ENCODE measurements at places on chromosomes 5 and 9.

DNA sequence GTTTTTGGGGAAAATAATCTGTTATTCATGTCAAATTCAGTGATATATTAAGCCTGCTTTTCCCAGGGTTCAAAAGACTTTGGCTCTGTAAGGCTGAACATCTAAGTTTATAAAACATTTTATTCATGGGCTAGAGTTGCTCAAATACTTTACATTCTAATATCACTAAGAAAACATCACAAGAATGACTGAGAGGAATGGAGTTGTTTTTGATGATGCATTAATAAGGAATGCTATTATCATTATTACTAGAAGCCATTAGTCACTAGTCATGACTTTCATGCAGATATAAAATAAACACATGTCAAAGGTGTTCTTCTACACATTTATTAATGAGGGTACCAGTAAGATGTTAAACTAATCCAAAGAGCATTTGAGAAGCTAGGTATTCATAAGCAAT lies 185.5 kb upstream of the KCNN2 start:
- DNase-seq: no peak

- DNase-seq: no peak
These were observed 88.4 kb downstream of the PTCD2 start for GRCh38 chr5:72408603-72409002.

GRCh38 chr9:119639287-119639955 lies 270.2 kb upstream of the BRINP1 start:
- no peak for DNase-seq

GRCh38 chr9:127928676-127929624 lies 1.6 kb downstream of the PIP5KL1 start:
- no peak for DNase-seq

DNA sequence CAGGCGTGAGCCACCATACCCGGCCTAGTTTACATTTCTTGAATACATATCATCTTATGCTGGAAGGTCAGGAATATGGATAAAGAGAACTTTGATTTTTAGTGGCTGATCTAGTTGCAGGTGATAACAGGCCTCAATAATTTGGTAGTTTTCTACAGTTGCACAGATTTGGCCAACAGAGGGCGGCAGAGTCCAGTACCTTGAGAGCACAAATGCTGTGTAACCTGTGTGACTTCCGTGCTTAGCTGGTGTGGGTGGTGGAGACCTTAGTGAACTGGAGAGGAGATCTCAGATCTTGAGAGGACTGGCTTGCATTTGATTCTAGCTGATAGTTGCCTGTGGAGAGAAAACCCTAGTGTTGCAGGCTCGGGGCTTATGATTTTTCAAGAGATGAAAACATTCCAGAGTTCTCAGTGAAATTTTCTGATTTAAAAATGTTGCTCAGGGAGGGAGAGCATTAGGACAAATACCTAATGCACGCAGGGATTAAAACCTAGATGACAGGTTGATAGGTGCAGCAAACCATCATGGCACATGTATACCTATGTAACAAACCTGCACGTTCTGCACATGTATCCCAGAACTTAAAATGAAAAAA lies 17.4 kb upstream of the GPR151 start:
- DNase-seq: peak; percentile 81

GRCh38 chr5:5021436-5021835 lies 118.7 kb upstream of the ADAMTS16 start:
- no peak for DNase-seq

- DNase-seq: no peak
These were observed 7.1 kb upstream of the IL17B start for GRCh38 chr5:149386166-149386565.

DNA sequence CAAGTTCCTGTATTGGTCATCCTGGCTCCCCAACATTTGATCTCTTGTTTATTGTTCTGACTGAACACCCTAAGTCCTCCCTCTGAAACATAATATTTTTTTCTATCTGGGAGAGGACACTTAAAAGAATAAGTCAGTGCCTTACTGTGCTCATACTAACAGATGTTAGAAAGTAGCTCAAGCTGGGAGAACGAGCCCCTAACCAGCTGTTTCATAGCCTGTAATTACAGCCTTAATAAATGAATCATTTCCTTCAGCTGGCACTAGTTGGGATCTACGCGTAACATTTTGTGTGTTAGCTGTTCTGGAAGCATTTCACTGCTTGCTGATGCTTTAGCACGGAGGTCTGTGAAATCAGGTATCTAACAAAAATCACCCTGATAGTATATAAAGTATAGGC lies 345.9 kb upstream of the RIOK2 start:
- no peak for DNase-seq

DNA sequence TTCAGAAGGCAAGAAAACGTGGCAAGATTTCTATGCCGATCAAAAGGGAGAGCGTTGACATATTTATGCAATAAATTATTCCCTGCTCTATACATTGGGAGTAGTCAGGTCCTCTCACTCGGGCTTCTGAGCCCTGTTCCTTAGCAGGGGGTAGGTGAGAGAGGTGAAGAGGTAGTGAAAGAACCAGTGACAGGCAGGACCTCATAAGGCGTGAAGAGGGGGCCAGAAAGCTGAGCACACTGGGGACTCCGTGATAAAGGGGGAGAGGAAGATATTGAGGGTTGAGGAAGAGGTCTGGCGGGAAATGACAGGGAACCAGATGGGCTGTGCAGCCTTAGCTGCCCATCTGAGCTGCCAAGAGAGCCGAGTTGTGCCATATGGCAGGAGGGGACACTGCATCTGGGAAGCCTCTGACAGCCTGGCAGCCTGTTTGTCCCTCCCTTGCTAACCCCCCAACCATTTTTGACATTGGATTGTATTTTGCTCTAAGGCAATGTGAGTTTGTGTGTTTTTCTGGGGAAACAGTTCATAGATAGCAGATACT lies 782 bp upstream of the CDC20B start:
- no peak for DNase-seq

- no peak for DNase-seq
These were observed 9.0 kb downstream of the ABL1 start for GRCh38 chr9:130844044-130844451.

- DNase-seq: peak; percentile 37
These were observed 4.5 kb downstream of the SLC12A7 start for GRCh38 chr5:1107167-1108022.

DNA sequence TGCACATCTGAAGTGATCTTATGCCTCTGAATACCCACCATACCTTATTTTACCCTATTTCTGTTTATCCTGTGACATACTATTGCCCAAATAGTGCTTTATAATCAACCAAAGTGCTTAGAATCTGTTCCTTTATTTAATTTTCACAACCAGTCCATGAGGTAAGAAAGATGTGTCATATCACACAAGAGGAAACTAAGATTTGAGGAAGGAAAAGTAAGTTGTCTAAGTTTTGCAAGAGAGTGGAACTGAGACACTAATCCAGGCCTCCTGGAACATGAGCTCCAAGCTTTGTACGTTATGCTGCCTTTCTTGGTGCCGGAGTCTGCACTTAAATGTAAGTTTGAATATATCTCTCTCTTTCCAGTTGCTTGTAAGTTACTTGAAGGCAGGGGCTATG lies 17.2 kb downstream of the KDM3B start:
- DNase-seq: no peak

GRCh38 chr9:77803423-77803822 lies 155.3 kb upstream of the GNA14 start:
- DNase-seq: no peak

- DNase-seq: no peak
These were observed 166.4 kb downstream of the PBX3 start for GRCh38 chr9:125913551-125913950.

DNA sequence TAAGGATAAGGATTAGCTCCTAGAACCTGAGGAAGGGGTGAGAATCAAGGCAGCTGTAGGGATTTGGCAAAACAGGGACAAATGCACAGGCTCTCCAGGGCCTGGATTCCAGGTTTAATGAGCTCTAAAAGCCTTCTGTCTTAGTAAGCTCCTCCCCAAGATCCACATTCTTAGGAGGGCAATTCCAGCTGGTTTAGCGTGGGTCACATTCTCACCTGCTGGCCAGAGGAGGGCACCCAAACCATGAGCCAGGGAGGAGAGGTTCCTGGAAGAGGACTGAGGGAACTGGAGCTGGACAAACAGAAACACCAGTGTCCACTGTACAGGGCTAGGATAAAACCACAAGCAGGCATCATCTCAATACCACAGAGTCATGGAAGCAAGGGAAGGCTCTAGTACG lies 480.0 kb downstream of the CCDC171 start:
- DNase-seq: no peak

DNA sequence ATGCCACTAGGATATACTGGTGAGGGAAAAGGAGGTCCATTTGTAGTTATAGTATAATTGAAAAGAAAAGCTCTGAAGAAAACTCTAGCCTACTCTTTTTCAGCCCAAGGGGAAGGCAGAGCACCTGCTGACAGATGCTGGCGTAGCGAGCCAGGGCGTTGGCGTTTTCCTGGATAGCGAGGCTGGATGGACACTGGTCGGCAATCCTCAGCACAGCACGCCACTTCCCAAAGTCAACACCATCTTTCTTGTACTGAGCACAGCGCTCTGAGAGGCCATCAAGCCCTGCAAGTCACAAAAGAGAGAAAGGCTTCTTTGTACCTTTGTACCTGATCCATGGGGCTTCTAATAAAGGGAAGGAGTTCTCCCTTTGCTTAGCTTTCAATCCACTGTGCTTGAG lies 8.2 kb downstream of the ALDOB start:
- DNase-seq: no peak

DNA sequence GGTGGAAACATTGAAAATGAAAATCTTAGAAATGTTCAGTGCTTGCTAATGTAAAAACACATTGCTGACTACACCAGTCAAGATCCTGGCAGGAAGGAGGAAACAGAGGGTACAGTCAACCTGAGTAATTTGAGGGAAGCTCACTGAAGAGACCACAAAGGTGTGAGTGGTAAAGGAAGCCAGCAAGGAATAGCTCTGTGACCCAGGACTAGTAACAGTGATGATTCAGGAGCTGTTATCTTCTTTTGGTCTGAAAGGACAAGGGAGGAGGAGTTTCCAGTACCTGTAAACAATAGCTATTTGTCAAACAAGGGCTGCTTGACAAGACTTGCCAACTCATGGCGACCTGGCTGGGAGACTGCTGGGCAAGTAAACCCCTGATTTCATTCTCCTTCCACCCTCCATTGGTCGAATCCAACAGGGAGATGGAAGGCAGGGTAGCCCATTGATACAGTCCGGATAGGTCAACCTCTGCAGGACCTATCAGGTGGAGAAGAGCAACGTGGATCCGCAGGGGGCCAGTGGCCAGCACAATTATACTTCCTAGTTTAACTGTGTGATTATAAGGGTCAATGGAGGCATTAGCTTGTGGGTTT lies 68.1 kb downstream of the MAMDC2 start:
- DNase-seq: no peak

- DNase-seq: no peak
These were observed 757 bp downstream of the ZBED3 start for GRCh38 chr5:77086368-77086688.

- no peak for DNase-seq
These were observed 111.6 kb downstream of the SREK1 start for GRCh38 chr5:66255714-66256113.

- no peak for DNase-seq
These were observed 9.6 kb downstream of the QRFP start for GRCh38 chr9:130886981-130887380.

- no peak for DNase-seq
These were observed 251.6 kb upstream of the PTGER4 start for GRCh38 chr5:40428126-40428525.

DNA sequence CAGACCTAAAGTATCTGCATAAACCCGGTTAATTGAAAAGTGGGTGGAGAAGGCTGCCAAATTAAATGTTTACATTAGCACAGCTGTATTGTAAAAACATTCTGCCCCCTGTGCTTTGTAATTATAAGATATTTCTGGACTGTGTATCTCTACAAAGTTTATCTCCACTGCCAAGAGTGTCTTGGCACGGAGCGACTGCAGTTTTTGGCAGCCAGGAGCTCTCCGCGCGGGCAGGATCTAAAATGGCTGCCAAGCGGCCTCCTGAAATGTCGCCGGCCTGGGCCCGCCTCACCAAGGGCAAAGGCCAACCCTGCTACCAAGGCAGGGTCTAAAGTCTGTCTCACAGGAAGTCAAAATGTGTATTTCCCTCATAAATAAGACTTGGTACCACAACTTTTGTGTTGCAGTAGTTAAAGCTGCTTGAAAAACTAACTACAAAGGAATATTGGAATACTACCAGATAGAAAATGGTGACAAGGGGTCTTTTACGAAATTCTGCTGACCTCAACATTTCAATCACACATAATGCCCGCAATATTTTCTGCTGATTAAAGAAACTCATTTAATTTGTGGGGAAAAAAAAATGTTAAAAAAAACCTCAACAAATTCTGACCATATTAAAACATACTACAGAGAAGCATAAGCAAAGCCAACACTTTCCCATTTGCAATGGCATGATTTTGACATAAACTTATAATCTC lies 110.4 kb downstream of the NFIB start:
- no peak for DNase-seq

GRCh38 chr9:69322256-69322655 lies 2.8 kb upstream of the ENTREP1 start:
- DNase-seq: no peak

Measured in OCI-LY7 (cell line).